ENCODE measurements at places on chromosomes 16 and 17.

DNA sequence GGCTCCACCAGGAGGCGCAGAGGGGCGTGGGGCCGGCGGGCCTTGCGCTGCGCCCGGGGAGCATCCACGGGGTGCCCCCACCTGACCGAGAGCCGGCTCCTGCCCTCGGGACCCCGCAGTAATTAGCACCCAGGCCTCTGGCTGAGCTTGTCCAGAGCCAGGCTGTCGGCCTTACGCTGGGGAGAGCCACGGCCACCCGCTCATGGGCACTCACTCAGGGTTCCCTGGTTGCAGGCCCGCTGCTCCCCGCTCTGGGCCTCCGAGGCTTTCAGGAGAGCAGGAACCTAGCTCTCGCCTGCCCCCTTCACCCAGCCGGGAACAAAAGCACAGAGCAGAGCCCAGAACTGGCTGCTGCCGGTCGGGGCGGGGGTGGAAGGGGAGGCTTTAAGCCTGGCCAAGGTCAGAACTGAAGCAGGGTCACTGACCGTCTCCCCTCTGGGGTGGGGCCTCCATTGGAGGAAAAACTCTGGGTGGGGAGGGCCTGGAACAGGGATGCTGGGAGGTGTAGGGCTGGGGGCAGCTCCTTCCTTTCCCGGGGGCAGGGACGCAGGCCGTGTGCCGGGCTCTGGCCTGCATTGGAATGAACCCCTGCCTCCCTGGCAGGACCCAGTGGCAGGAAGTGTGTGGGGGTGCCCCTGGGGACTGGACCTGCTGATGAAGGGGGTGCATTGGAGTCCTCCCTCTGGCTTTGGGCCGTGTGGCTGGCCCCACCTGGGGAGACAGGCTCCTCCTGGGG is 12.3 kb downstream of the GLIS2 start:
- DNase-seq, result no peak

- DNase-seq, result no peak
These were observed 63.6 kb downstream of the SMG6 start for GRCh38 chr17:2239882-2240430.

DNA sequence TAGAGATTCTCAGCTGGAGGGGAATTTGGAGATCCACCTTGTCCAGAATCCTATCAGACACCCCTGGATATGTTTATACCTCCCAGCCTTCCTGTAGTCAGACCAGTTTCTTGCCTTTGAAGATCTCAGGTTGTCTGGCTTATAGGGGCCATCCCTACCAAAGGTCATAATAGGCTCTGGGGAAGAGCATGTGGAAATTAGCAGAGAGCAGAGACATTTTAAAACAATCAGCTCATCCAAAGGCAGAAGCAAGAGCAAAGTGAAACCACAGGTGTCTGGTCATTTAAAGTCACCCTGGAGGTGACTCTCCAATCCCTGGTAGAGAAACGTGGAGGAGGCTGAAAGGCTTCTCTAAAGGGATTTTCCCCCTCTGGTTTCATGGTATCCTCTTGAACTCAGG is 299.3 kb upstream of the EEF2KMT start:
- DNase-seq, result no peak

DNA sequence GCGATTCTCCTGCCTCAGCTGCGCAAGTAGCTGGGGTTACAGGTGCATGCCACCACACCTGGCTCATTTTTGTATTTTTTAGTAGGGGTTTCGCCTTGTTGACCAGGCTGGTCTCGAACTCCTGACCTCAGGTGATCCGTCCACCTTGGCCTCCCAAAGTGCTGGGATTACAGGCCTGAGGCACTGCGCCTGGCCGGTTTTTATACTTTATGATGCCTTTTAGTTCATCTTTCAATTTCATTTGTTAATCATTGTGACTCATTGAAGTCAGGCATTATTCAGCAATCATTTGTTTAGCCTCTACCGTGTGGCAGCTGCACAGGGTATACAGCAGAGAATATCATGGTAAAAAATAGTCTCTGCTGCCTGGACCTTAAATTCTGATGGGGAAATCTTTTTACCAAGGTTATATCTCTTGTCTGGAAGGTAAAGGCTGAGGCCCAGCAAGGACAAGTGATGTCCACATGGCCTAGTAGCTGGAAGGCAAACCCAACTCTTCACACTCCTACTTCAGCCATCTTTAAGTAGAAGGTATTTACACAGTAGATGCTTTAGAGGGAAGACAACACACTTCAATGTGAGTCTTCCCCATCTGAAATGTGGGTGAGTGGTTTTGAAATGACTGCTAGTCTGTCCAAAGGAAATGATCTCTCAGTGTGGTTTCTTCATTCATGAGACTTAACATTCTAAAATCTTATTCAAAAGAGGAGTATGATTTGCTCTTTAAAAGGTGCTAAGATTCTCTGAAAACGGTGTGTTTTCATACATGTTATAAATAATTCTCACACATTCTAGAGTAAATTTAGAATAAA is 2.4 kb downstream of the PRPSAP2 start:
- DNase-seq, result no peak

DNA sequence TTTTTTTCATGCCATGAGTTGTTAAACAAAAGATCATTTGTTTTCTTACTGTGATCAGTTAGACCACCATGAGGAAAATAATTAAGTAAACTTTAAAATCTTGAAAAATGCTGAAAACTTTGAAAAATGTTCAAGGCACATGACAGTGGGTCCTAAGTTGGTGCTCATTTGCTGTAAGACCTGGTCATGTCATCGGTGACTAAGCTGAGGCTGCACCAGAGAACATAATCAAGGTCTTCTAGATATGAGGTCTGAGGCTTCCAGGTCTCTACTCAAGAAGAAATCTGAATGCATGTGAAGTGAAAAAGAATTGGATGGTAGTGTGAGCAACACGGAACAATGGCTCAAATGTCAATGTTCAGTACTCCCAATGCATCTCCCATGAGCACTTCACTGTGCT is 87.6 kb downstream of the CFDP1 start:
- DNase-seq, result no peak

DNA sequence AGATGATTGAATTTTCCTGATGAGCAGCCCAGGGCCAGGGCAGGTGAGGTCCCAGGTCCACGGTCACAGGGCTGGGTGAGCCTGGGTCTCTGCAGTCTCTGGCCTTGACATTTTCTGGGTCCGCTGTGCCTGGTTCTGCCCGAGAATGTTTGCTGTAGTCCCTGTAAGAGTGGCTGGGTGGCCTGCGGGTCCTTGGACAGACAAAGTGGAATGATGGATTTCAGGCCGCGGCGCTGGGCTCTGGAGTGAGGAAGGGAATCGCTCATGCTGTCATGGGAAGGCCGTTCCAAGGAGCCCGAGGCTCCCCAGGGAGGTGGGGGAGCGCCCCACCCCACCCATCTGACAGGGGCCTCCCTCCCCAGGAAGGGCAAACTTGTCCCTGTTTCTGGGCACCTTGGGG is 153.5 kb upstream of the CIBAR2 start:
- no peak for DNase-seq

GRCh38 chr17:61731330-61731729 is 132.0 kb downstream of the BRIP1 start:
- DNase-seq, result no peak

GRCh38 chr17:64411999-64412771 is 21.5 kb upstream of the PECAM1 start:
- no peak for DNase-seq

DNA sequence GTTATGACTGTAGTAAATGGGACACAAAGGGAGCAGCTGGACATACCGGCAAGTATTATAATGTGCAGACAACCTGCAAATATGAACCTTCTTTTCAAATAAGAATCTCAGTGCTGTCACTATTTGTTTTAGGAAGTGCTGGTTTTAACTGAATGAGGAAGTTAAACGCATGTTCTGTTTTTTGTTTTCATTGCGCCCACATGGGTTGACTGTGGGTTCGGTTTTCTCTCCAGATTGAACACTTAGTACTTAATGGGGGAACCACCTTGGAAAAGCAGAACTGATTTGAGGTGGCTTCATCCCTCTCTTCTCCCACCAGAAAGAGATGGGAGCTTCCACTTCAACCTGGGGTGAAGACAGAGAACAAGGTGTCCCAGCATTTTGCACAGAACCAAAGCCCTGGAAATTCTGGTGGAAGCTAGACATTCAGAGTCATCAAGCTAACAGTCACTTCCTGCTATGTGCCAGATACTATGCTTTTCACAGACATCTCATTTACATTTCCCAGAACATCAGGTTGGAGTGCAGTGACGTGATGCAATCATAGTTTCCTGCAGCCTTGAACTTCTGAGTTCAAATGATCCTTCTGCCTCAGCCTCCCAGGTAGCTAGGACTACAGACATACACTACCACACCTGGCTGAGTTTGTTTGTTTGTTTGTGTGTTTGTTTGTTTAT is 149.8 kb downstream of the CDH13 start:
- no peak for DNase-seq
